ENCODE measurements at places on chromosomes 7 and 10.

- DNase-seq = no peak
Measured at GRCh38 chr10:30114881-30115625, 55.7 kb upstream of the JCAD start.

DNA sequence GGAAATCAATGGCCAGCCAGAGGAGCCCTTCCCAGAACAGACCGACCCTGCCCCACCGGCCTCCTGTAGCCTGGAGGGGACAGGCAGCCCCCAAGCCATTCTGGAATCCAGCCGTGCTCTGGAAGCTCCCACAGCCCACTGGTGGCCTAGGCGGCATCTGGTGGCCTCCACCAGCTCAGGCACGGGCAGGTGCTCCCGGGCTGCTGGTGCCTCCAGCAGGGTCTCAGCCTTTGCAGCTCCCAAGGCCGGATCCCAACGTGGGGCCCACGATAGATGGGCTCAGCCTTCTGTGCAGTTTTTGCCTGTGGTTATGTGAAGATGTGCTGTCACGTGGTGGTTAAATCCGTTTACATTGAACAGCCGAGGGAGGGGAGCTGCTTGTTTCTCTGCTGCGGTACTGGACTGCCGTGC, 44.4 kb downstream of the JAKMIP3 start:
- DNase-seq = no peak

DNA sequence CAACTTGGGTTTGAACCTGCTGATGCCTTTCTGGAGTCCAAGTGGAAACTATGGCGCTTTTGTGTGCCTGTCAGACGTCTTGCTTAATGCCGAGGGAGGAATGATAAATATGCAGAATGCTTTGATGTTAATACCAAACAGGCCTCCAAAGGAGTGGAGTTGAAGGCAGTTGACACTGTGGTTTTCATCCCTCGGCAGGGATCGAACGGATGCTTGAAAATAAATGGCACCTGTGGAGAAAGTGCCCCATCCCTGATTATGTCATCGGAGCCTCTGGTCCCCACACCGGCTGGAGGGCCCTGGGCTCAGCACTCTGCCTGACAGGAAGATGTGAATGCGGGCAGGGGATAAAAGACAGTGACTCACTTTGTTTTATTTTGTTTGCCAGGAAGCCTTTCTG, 148.7 kb upstream of the GPR26 start:
- DNase-seq = no peak

GRCh38 chr10:58266003-58266825, 1.5 kb downstream of the IPMK start:
- no peak for DNase-seq

GRCh38 chr7:148489678-148490077, 100.9 kb upstream of the C7orf33 start:
- DNase-seq = no peak

- no peak for DNase-seq
Measured at GRCh38 chr7:46145412-46145811, 224.3 kb upstream of the IGFBP3 start.

DNA sequence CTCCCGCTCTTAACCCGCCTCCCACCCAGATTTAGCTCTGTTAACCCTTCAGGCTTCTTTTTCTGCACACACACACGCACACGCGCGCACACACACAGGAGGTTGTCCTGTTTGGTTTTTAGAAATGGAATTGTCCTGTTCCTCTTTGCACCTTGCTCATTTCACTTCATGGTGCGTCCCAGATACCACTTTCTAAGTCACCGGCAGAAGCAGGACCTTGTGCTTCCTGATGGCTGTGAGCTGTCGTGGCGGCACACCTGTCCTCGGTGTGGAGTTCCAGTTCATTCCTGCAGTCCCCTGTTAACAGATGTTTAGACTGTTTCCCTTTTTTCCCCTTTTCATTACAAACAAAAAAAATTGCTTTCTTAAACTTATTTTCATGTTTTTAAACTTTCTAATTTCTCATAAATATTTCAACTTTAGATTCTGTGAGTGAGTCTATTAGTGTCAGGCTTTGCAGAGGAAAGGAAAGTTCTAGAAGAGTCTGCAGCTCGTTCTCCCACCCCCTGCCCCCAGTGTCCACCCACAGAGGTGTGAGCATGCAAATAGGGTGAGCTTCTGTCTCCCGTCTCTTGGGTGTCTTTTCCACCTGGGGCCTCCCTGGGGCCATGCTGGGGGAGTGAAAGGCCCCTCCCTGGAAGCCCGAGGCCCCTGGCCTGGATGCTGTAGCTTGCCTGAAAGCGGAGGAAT, 85.5 kb downstream of the LHPP start:
- DNase-seq = no peak

DNA sequence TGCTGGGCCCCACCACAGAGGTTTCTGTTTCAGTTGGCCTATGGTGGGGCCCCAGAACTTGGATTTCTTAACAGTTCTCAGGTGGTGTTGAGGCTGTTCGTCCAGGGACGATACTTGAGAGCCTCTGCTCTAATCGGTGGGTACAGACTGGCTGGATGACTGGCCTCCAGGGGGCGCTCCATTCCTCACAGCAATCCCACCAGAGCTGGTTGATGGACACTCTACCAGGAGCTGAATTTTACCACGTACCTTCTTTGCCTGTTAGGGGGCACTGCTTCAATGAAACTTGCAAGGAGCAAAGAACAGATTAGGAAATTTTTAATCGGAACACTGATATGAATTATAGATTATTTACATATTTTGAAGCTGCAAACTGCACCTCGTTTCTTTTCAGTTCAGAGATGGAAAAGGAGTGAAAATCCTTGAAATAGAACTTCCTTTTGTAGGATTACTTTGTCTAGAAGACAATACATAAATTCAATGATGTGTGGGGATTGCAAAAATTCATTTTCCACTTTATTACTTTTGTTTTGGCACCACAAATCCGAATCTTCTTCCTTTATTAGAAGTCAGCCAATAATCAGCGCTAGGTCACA, 44.8 kb downstream of the KBTBD2 start:
- DNase-seq = peak; percentile 87

DNA sequence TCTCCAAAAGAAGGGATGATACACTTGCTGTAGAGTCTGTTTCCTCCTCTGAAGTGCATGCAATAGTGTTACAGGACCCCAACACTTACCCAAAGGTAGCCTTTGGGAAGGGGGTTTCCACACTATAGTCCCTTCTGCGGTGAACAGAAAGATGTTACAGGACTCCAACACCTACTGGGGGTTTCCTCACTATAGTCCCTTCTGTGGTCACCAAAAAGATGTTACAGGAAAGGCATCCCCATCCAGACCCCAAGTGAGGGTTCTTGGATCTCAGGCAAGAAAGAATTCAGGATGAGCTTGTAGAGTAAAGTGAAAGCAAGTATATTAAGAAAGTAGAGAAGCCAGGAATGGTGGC, 69.2 kb upstream of the PIK3CG start:
- no peak for DNase-seq

- DNase-seq = no peak
Measured at GRCh38 chr10:10211409-10211808, 806.3 kb upstream of the CELF2 start.

DNA sequence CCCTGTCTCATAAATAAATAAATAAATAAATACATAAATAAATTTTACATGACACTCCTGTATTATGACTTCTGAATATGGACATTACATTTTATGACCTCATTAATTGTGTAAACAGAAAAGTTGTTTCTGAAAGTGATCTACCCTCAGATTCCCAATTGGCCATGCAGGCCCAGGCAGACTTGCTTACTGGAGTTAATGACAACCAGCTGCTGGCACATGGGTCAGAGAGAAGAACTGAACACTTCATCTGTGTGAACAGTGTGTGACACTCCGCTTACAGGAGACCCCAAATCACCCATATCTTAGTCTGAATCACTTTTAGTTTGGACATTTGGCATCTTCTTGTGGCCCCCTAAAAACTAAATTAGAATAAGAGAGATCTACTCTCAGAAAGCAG, 31.4 kb downstream of the PARP12 start:
- no peak for DNase-seq

DNA sequence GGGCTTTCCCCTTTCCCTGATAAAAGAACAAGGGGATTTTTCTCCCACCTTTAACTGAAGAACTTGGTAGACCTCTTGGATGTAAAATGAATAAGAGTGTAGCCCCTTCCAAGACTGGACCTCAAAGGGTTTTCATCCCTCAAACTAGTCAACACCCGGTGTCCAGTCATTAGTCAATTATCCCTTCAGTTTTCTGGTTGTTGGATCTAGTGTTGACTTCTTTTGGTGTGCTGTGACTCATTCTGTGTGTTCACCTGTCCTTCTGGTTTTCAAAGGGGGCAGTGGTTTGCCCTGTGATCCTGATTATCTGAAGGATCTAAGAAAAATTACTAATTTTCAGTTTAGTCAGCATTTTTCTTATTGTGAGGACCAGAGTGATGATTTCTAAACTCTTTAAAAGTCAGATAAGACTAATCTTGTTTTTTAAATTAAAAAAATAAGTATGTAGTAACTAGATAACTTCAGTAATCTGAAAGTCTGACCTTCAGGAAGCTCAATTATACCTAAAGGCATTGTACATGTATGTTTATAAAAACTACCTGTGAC, 583.5 kb downstream of the CNTNAP2 start:
- DNase-seq = no peak

GRCh38 chr7:90530263-90530662, 60.8 kb downstream of the PTTG1IP2 start:
- peak; percentile 7 for DNase-seq

- DNase-seq = no peak
Measured at GRCh38 chr7:48420206-48420605, 248.9 kb downstream of the ABCA13 start.

DNA sequence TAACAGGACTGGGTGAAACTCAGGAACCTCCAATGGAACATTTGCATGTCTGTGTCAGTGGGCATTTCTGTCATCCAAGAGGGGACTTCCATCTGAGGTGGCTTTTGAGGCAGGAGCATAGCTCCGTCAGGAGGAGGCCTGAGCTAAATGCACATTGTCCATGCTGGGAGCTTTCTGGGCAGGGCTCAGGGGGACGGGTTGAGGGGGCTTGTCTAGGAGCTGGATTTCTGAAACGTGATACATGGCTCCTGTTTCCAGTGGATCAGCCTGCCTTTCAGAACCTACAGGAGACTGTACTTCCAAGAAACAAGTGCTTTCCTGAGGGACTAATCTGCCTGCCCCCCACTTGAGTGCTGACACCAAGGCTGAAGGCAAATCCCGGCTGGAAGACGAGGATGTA, 40.5 kb upstream of the GDF10 start:
- no peak for DNase-seq

DNA sequence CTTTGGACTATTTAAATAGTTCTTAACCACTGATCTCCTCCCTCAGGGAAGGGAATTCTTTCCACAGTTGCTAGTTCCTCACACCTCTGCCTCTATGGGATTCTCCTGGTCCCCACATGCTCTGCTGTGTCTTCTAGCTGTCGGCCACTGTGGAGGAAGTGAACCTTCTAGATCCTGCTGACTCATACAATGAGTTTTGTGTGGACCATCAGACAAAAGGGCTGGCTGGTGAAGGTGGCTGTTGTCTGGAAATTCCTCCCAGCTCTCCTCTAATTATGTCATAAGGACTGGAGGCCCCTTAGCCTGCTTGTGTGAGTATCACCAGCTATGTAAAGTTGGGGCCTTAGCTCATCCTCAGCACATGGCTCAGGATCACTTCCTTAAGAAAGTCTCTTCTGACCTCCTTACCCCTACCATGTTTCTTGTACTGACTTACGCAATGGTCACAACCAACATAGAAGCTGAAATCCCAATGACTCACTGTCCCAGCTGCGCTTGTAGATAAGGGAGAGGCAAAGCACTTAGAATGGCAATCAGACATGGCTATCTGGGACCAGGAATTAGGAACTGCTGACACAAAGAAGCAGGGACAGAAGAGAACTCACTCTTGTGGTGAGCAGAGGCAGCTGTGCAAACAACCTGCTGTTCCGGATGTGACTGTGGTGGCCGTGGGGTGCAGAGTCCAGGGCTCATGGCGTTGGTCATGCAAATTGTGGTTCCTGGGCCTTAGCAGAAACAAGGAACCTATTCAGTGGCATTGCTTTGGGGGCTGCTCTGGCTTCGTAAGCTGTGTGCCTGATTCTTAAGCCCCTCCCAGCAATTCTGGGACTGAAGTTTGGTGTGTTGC, 2.5 kb upstream of the MACC1 start:
- DNase-seq = peak; percentile 82

DNA sequence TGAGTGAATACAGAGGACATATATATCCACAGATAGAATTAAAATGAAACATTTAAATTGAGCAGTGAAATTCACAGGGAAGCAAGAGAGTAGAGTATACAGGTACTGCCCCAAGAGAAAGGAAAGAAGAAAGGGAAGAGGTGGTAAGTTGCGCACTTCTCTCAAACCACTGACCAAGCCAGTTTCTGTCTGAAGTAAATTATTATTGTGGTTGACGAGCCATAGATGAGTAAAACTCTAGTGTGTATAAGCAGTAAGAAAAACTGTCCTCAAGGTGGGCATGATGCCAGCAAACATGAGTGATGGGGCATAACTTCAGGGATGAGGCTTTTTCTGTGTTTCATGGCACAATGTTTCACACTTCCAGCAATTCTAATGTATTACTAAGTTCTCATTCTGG, 4.4 kb upstream of the BET1 start:
- no peak for DNase-seq

GRCh38 chr10:13118784-13119410, 18.9 kb downstream of the OPTN start:
- no peak for DNase-seq

DNA sequence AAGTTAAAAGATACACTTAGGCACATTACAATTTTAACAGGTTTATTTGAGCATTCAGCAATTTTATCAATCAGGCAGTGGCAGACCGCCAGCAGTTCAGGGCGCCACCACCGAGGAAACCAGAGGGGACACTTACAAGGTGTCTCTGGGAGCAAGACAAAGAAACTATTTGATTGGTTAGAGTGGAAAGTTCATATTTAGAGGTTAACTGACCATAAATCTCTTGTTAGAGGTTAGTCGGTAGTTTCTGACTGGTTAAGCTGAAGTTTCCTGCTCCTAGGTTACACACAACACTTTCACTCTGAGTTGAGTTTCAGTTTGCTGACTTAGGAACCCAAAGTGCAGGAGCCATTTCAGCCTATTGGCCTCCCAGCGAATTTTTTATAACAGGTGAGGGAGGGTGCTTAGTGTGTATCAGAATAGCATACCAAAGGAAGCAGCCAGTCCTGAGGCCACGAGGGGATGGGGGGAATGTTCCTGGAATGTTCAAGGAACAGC, 10.8 kb upstream of the PVRIG start:
- no peak for DNase-seq

DNA sequence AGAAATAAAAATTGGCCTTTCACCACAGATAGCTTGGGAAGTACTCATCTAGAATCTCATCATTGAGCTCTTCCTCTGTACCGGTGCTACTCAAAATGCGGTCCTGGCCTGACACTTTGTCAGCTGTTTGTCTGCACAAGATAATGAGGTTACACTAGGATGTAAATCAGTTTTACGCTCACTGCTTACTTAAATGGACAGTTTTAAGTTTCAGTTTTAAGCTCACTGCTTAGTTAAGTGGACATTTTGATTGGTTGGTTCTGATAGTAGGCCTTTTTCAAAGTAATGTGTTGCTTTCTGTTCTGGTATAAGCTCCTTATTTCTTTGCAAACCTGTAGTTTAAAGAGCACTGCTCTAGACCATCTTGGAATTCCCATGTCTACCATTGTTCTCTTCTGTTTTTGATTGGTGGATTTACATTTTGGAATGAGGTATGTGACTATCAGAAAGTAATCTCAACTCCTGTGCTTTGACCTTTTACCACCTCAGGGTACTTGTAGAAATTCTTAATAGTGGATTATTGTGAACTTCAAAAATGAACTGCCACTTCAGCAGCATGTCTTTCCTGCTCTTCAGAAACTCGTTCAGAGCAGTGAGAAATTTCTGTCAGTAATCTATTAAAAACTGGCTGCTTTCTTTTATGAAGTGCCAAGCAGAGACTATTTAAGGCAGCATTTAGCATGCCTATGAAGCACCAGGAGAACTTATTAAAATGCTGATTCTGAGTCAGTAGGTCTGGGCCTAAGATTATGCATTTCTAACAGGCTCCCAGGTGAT, 55.0 kb downstream of the C1GALT1 start:
- DNase-seq = no peak
